ENCODE measurements at places on chromosomes 12 and 14. TPM values are rescaled to one million over a fixed set of nuclear protein-coding genes. Genes with fewer than 3 reads are reported as not detected.
A peak's percentile ranks its signal among the peaks of the same experiment; 100 is the strongest.

- peaks cover 12% of the 10 kb centered on the region for H3K4me1 ChIP-seq
- H3K27me3 ChIP-seq, result peaks cover 5% of the 10 kb centered on the region
- no peak for DNase-seq
- no peak overlapping the region for H3K27ac ChIP-seq
- no peak overlapping the region for H3K4me3 ChIP-seq
Measured at GRCh38 chr12:6792522-6793201, 3.3 kb downstream of the CD4 start.

The EXOC3L4 gene
- 0.42 TPM for total RNA-seq

DNA sequence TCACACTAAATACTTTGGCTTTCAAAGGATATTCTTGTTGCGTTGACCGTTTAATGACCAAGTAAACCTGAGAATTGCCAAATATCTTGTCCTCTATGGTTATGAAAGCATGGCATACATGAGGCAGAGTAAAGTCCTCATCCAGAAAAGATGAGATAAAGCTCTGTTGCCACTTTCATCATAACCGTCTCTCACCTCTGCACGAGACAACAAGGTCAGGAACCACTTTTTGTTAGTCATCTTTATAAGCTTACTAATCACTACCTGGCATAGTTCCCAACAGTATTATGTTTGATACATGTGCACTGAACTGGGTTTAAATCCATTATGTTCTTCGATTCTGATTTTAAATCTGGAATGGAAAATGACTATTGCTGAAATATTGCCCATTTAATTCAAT is 31.3 kb downstream of the PTPRB start:
- H3K27me3 ChIP-seq, result no peaks in the 10 kb centered on the region
- peaks cover 4% of the 10 kb centered on the region for H3K4me1 ChIP-seq
- H3K36me3 ChIP-seq, result peaks cover 3% of the 10 kb centered on the region
- DNase-seq, result no peak
- peak overlapping the region; percentile 8 for H3K4me3 ChIP-seq
- no peak overlapping the region for H3K27ac ChIP-seq

The TMEM52B gene
- total RNA-seq, result not detected

- H3K4me3 ChIP-seq, result no peak overlapping the region
- H3K27me3 ChIP-seq, result no peaks in the 10 kb centered on the region
- H3K36me3 ChIP-seq, result peaks cover 80% of the 10 kb centered on the region
Measured at GRCh38 chr12:132111654-132112304, 32.3 kb downstream of the DDX51 start.

GRCh38 chr14:104318558-104319490 is 180.4 kb downstream of the KIF26A start:
- DNase-seq, result no peak
- no peaks in the 10 kb centered on the region for H3K27me3 ChIP-seq
- no peaks in the 10 kb centered on the region for H3K36me3 ChIP-seq
- no peak overlapping the region for H3K4me3 ChIP-seq
- no peak overlapping the region for H3K27ac ChIP-seq
- H3K4me1 ChIP-seq, result peaks cover 6% of the 10 kb centered on the region

DNA sequence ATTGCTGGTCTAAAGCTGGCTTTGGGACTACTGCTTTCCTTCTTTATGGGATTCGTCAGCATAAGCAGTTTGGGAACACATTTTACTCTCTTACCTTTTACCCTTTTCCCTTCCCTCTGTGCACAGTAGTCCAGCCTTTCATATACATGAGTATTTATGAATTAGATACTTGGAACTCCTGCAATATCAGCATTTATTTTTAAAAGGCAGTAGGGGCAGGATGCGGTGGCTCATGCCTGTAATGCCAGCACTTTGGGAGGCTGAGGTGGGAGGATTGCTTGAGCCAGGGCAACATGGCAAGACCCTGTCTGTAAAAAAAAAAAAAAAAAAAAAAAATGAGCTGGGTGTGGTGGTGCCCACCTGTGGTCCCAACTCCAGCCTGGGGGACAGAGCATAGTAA is 3.0 kb downstream of the NUBPL start:
- H3K27me3 ChIP-seq, result no peaks in the 10 kb centered on the region
- peaks cover 48% of the 10 kb centered on the region for H3K4me1 ChIP-seq
- no peak overlapping the region for H3K4me3 ChIP-seq
- no peak for DNase-seq
